ENCODE measurements at places on chromosomes 1 and 21. TPM values are rescaled to one million over a fixed set of nuclear protein-coding genes. Genes with fewer than 3 reads are reported as not detected.

SEMA4A gene
- total RNA-seq: 0.42 TPM

DNA sequence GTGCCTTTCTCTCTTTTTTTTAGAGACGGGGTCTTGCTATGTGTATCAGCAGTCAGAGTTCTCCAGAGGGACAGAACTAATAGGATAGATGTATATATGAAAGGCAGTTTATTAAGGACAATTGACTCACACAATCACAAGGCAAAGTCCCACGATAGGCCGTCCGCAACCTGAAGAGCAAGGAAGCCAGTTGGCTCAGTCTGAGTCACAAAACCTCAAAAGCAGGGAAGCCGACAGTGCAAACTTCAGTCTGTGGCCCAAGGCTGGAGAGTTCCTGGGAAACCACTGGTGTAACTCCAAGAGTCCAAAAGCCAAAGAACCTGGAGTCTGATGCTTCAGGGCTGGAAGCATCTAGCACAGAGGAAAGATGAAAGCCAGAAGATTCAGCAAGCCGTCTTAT lies 16.3 kb upstream of the H3-3A start:
- no peak for DNase-seq

GRCh38 chr1:62426237-62426636 lies 10.6 kb upstream of the USP1 start:
- DNase-seq: no peak

DNA sequence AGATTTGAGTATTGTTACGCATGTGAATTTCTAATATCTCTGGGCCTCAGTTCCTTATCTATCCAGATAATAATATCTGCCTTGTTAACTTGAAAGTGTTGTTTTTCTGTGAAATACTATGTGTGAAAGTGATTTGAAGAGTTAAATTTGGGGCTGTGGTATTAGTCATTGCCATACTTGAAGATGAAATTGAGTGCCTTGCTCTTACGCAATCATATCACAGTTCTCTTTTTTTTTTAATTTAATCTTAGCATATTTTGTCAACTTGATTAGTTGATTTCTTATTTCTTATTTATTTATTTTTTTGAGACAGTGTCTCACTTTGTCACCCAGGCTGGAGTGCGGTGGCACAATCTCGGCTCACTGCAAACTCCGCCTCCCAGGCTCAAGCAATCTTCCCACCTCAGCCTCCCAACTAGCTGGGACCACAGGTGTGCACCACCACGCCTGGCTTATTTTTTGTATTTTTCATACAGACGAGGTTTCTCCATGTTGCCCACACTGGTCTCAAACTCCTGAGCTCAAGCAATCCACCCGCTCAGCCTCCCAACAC lies 31.0 kb downstream of the AGO4 start:
- DNase-seq: no peak

DNA sequence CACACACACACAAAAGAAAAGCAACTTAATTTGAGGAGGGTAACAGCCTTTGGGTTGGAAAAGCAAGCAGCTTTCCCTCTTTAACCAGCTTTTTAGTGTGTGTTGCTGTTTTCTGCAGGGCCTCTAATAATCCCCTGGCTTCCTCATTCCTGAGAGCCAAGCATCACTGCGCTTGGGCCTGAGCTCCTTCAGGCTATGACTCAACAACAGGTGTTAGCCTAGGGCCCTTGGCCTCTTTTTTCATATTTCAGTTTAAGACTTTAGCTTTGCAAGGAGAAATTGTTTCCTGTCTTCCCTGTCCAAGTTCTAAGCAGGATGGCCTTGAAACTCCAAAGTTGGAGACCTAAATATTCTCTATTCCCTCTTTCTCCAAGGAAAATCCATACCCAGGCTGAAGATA lies 26.2 kb upstream of the SNX27 start:
- DNase-seq: no peak

GRCh38 chr1:160488347-160489058 lies 34.6 kb downstream of the SLAMF6 start:
- DNase-seq: no peak

- no peak for DNase-seq
These were observed 9.1 kb upstream of the ATP5PO start for GRCh38 chr21:33924766-33925100.

GRCh38 chr1:21468599-21468998 lies 28.7 kb downstream of the NBPF3 start:
- DNase-seq: no peak

OR2L13 gene
- total RNA-seq: not detected

- no peak for DNase-seq
These were observed 69.6 kb upstream of the GFI1 start for GRCh38 chr1:92556350-92556749.

GRCh38 chr1:160077486-160077885 lies 3.9 kb upstream of the KCNJ9 start:
- DNase-seq: no peak

- DNase-seq: no peak
These were observed 4.6 kb upstream of the SRSF4 start for GRCh38 chr1:29186252-29186651.

DNA sequence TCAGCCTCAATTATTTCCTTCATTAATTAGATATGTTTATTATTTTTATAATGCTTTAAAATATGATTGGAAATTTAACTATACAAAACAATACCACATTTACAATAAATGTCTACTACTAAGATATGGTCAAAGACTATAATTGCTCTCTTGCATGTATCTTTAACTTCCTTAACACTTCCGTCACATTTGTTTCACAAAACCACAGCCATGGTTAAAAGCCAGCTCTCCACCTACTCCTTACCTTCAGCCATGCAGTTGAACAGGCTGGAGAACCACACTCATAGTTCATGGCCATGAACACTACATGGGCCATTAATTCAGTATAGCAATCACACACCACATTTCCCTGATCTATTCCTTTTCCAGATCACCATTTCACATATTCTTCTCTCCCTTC lies 72.2 kb downstream of the NME7 start:
- DNase-seq: no peak

DNA sequence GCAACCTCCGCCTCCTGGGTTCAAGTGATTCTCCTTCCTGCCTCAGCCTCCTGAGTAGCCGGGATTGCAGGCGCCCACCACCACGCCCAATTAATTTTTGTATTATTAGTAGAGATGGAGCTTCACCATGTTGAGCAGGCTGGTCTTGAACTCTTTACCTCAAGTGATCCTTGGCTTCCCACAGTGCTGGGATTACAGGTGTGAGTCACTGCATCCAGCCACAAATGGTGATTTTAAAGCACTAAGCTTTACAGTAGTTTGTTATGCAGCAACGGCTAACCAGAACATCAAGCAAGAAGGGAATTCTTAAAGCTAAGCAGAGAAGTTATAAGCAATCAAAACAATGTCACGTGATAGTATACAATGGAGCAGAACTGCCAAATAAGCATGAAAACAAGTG lies 65.7 kb downstream of the NVL start:
- DNase-seq: no peak

PSRC1 gene
- total RNA-seq: 5.5 TPM

DNA sequence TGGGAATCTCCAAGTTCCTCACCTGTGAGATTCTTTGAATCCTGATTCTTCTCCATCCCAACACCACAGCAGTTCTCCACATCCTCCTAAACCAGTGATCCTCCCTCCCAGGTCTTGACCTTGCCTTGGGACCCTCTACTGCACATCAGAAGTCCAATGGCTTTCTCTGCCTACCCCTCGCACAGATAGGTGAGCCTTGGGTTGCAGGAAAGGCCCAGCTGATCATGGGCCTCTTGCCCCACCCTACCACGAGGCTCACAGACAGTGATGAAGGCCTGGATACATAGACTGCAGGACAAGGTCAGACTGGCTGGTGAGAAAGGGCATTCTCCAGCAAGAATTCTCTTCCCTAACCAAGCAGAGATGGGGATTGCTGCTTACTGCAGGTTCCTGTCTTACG lies 825 bp downstream of the FABP3 start:
- DNase-seq: no peak

TDRKH gene
- 11.8 TPM for total RNA-seq

DNA sequence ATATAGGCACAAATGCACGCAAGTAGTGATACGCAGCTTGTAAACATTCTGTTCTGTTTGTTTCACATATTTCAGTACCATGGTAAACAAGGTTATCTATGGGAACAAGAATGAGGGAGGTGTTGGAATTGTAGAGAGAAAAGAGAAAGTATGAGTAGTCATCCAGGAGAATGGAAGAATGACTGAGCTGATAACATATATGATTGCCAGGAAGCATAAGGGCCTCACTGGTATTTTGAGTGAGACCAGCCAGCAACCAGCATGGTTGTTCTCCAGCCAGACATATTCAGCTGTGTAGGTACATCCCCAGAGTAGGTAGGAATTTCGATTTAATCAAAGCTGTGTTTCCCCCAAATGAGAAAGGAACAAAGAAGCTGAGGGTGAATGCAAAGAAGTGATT lies 58.9 kb upstream of the ARTN start:
- no peak for DNase-seq

DNA sequence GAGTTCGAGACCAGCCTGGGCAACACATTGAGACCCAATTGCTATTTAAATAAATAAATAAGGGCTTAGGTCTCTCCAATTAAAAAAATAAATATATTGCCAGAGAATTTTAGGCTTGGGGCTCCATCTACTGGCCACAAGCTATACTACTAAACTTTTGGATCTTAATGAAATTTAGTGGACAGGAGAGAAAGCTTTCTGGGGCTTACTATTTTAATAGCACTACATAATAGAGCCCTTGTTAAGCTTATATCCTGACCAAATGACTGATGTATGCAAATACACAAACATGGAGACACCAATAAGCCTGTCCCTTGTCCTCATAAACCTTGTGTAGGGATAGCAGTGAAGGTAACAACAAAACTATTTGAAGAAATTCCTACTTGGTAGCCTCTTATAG lies 18.4 kb downstream of the CCT3 start:
- no peak for DNase-seq

- no peak for DNase-seq
These were observed 8.1 kb downstream of the KAZN start for GRCh38 chr1:14606632-14607031.

- no peak for DNase-seq
These were observed 166.2 kb downstream of the ASTN1 start for GRCh38 chr1:176998183-176998795.

TFF1 gene
- not detected for total RNA-seq

NBPF6 gene
- not detected for total RNA-seq

GRCh38 chr1:220368352-220369265 lies 96.4 kb upstream of the RAB3GAP2 start:
- DNase-seq: no peak

GRCh38 chr1:157404063-157404501 lies 148.2 kb downstream of the FCRL5 start:
- DNase-seq: no peak

- no peak for DNase-seq
These were observed 674 bp upstream of the AKR7A3 start for GRCh38 chr1:19289244-19289643.

GRCh38 chr1:197908716-197909220 lies 6.3 kb downstream of the C1orf53 start:
- DNase-seq: no peak

DNA sequence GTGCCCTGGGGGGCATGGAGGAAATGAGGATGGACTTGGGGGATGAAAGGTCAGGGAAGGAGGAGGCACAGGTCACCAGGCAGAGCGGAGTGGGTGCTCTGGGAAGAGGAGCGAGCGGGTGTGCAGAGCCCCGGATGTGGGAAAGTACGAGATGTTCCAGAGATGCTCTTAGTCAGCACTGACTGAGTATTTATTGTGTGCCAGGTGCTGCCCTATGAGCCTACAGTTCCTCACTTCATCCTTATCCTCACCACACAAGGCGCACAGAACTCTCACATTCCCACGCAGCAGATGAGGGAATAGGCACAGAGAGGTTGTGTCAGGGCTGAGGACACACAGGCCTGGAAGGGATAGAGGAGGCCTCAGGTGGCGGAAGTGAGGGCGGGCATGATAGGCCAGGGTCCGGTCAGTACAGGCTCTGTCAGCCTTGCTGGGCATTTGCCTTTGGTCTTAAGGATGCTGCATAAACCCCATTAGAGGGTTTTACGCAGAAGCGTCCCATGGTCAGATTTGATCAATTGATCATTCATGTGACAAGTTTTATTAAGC lies 77.3 kb downstream of the ARHGEF10L start:
- DNase-seq: no peak

- DNase-seq: no peak
These were observed 9.7 kb upstream of the PTGS2 start for GRCh38 chr1:186689907-186690306.

TMPRSS15 gene
- total RNA-seq: not detected

DNA sequence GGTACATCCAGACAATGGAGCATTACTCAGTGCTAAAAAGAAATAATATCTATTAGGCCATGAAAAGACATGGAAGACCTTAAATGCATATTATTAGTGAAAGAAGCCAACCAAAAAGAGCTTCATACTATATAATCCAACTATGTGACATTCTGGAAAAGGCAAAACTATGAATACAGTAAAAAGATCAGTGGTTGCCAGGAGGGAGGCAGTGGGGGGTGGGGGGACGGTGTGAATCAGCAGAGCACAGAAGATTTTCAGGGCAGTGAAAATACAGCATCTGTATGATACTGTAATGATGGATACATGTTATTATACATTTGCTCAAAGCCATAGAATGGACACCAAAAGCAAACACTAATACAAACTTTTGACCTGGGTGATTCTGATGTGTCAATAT lies 339.4 kb upstream of the SNX7 start:
- no peak for DNase-seq

- DNase-seq: no peak
These were observed 20.9 kb downstream of the PANK4 start for GRCh38 chr1:2505461-2505994.

DNA sequence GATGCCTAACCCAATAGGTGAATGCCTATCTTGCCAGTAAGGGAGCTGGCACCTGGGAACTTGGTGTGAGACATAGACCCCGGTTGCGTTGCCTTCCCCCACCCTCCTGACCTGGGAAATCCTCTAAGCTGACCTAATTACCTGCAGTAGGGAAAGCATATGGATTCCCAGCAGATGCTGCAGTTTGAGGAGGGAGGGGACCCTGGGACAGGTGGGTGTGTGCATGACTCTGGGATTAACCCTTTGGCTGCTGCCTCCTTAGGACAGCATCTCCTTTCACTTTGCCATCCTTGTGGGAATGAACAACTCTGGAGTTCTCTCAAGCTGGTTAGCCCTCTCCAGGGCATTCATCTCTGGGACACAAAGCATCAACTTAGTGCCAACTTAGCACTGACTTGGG lies 16.4 kb upstream of the NFASC start:
- no peak for DNase-seq

PTCH2 gene
- total RNA-seq: 0.04 TPM

- no peak for DNase-seq
These were observed 137.4 kb downstream of the C1orf21 start for GRCh38 chr1:184524248-184524647.

All from pulmonary artery endothelial cell (primary cell).